ENCODE measurements at places on chromosomes 11 and 22. TPM values are rescaled to one million over a fixed set of nuclear protein-coding genes. Genes with fewer than 3 reads are reported as not detected.

The ANKRD49 gene
- 7.7 TPM for total RNA-seq

The OR52I2 gene
- total RNA-seq, result not detected

The OR5AR1 gene
- not detected for total RNA-seq

The RCE1 gene
- total RNA-seq, result 27.7 TPM

The SOX6 gene
- 2.0 TPM for total RNA-seq

The SYT7 gene
- 2.2 TPM for total RNA-seq

The MPPED2 gene
- not detected for total RNA-seq

The OPCML gene
- not detected for total RNA-seq

The SERPING1 gene
- total RNA-seq, result 0.42 TPM

The PDE2A gene
- total RNA-seq, result not detected
